ENCODE measurements at places on chromosomes 1 and 21.

DNA sequence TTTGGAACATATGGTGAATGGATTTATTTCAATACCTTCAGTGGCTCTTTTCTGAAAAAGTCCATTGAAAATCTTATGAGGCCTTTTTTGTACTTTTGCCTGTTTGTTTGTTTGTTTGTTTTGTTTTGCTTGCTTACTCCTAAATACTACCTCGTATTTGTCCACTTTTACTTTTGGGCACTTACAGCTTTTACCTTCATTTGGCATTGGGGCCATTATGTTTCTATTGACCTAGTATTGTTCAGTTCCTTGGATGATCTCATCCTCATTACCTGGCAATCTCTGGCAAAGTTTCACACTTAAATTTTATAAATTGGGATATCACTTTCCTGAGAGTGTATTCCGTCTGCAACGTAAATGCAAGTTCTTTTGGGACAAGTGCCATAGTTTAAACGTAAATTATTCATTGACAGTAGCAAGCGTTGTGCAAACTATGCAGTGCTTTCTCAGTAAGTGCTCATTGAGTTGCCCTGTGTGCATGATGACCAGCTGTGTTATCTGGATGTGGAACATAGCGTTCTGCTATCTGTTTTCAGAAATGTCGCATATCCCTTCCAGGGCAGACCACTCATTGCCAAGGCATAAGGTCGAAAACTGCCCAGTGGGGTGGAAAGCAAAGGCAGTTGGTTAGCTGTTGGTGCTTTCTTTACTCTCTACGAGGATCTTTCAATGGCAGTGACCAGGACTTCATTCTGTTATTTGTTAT lies 51.1 kb downstream of the LRRC8D start:
- DNase-seq = no peak

DNA sequence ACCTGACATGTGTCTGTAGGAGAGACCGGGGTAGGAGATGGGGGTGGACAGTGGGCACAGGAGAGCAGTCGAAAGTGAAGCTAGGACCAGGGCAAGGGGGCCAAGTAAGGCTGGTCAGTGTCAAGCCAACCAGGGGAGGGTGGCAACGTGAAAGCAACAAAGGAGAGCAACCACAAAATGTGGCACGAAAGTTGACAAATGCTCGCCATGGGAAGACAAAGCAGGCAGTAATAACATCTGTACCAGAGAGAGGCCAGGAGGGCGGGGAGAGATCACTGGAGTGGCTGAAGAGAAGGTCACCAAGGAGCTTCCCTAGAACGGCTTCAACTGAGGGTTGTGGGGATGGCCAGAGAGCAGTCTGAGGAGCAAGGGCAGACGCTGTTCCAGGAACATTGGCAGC lies 17.0 kb downstream of the QSOX1 start:
- no peak for DNase-seq

GRCh38 chr1:202987922-202988583 lies 19.1 kb upstream of the TMEM183A start:
- no peak for DNase-seq

DNA sequence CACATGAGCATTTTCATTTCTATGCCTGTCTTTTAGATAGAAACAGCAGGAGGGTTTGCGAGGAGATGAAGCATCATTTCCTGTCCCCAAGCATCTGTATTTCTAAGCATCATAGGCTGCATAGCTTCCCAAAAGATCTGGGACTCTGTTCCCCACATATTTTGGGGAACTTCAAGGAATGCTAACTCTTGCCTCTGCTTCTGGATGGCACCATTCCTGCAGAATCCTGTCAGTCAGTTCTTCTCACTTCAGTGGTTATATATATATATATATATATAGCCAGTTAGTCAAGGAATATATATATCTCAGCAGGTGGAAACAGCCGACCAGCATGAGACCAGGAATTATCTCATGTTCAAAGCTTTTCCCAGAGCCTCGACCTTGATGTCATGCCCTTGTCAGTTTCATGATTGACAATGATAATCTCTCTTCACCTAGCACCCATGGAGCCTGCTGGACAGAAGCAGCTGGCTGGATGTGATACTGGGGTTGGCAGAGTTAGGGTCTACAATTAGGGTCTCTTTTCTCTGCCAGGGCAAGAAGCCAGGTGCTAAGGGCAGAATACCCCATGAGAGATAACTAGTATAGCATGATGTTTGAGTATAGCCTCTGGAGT lies 2.4 kb downstream of the PFKFB2 start:
- DNase-seq = no peak

- no peak for DNase-seq
Observed at GRCh38 chr1:34470401-34470800, 284.4 kb upstream of the GJB5 start.

DNA sequence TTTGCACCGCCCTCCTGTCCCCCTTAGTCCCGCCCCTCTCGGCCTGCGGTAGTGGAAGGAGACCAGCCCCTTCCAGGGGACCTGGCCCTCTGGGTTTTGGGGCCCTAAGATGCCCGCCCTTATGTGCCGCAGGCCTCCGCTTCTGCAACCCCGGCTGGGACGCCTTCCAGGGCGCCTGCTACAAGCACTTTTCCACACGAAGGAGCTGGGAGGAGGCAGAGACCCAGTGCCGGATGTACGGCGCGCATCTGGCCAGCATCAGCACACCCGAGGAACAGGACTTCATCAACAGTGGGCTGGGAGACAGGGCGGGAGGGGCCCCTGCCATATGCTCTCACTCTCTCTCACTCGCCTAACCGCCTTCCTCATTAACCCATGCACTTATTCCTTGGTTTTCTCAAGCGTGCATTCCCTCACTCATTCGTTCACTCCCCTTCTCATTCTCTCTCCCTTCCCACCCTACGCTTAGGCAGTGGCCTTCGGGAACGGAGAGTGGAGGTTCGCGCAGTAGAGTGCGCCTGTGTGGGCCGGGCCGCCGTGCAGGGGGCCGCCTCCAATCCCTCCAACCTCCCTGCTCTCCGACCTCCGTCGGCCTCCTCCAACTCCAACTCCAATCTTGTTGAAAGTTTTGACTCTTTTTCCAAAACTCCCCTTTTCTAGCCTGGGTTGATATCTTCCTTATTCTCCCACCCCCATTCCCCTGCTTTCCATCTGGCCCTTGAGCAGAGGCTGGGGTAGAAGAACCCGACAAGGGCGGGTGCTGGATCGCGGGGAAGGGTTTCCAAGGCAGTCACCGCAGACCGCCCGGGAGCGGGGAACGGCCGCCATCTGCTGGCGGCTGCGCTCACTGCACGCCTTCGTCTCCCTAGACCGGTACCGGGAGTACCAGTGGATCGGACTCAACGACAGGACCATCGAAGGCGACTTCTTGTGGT lies 15.2 kb downstream of the BCAN start:
- peak; percentile 24 for DNase-seq

GRCh38 chr1:80447526-80447925 lies 1353.2 kb upstream of the ADGRL2 start:
- no peak for DNase-seq
